ENCODE measurements at places on chromosomes 3 and 15.
A peak's percentile ranks its signal among the peaks of the same experiment; 100 is the strongest.

DNA sequence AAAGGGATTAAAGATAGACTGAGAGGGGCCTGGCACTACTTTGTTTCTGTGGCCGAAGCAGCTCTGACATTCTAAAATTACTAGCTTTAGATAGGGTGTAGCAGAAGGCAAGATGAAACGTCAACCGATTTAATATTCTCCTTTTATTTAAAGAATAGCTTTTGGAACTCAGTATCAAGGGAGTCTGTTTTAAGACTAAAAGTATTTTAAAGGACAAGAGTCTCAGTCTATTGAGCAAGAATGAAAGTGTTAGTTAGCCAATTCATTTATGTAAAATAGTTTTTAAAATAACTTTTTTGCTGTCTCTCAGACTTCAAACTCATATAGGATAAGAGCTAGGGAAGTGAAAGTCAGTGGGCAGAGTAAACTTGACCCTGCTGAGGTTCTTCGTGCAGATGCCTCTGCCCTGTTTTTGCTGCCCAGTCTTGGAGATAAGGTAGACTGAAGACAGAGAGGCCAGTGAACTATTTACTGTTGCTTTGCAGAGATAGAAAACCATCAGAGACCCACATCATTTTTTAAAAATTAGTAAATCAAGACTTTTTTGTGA, 1090.9 kb downstream of the ROBO2 start:
- DNase-seq, result no peak

GRCh38 chr15:45157974-45158373, 28.2 kb downstream of the DUOX1 start:
- DNase-seq, result no peak

- peak; percentile 61 for DNase-seq
Measured at GRCh38 chr3:113210604-113211329, 590 bp upstream of the BOC start.

DNA sequence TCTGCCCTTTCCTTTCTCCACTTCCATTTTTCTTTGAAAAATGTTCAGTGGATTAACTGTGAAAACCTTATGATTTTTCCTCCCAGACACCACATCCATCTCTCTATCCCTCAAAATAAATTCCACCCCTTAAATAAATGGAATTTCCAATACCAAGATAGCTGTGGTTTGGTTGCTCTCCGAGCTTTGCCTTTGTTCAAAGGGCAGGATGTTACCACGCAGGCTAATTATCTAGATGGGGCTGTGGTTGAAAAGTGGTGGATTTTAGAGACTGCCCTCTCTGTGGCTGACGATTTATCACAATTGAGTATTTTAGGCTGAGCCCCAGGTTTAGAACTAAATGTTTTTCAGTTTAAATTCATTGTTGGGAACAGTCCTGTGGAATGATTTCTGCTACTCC, 36.9 kb upstream of the CMSS1 start:
- DNase-seq, result no peak

- no peak for DNase-seq
Measured at GRCh38 chr3:188319569-188319968, 165.6 kb downstream of the LPP start.

GRCh38 chr3:39203860-39204259, 11.5 kb upstream of the XIRP1 start:
- DNase-seq, result no peak

DNA sequence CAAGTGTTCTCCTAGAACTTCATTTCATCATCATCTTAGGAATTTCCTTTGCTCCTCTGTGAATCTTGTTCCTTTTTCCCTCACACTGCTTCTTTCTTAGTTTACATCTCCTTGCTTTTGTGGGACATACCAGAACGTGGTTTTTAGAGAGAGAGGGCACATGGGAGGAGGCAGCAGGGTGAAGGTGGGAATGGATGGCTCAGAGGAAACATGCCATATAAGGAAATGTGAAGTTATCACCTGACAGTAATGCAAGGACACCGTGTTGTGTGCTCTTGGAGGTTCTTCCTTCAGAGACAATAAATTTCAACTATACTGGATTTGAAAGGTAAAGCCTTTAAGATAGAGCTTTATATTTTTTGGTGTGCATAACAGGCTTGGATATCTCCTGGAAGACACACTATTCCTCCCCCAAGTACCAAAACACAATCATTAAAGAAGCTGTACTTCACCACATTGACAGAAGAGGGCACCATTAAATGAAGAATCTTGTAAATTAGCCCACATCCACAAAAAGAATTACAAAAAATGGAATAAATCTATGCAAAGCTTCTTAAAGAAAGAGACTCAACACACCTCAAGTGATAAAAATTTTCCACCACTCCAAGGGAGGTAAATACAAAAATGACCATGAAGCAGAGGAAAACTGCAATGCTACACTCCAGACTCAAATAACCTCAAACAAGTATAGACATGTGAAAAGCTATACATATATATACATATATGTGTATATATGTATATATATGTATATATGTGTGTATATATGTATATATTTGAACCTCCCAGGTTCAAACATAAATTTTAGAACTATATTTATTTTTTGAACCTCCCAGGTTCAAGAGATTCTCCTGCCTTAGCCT, 26.1 kb downstream of the RPL39L start:
- no peak for DNase-seq

DNA sequence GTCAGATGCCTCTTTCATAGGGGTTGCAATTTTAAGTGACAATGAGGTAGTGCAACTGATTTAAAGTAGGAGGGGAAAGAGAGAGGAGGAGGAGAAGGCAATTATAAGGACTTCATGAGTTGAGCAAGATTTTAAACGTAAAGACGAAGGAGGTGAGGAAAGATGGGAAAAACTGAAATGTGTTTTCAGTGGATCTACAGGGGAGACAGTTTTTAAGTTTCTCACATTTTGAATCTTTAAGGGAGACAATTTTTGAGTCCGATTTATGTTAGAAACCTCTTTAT, 68.7 kb upstream of the LIMD1 start:
- DNase-seq, result no peak

DNA sequence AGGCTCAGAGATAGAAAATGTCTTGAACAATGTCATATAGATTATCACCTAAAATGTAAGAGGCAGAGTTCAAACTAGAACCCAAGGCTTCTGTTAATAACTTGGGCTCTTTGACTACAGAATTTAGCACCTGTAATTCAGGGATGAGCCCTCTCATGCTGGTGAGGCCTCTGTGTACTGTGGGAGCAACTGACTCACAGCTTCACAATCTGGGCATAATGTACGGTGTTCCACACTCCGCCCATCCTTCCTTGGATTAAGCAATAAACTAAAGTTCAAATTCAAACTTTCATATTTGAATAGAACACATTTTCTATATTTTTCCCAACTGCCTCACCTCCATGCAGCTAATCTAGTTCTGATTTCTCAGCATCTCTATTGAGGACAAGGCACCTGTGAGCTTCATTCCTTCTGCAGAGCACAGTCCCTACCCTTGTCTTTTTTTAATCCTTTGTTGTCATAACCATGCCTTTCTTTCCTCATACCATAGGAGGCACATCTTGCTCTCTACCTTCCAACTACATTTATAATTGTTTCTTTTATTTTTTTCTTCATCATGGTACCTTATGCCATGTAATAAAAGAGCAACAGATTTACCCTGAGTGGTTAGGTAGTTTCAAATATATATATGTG, 392.1 kb downstream of the NLGN1 start:
- no peak for DNase-seq

- DNase-seq, result no peak
Measured at GRCh38 chr15:75561888-75562287, 17.2 kb downstream of the PTPN9 start.

DNA sequence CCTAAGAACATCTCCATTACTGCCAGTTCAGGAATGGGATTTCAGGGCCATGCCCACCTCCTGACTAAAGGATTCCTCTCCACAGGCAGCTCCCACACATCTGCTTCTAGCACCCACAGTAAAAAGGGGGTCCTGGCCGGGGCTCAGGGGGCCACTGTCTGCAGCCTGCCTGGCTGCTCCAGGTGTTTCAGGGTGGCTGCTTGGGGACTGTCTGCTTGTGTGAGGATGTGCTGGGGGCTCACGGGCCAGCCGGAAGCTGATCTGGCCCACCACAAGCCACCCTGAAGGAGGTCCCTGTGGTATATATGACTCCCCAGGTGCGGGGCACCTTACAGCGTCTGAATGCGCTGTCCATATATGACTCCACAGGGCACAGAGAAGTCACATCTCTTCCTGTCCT, 135.4 kb downstream of the NSMCE3 start:
- peak; percentile 5 for DNase-seq

DNA sequence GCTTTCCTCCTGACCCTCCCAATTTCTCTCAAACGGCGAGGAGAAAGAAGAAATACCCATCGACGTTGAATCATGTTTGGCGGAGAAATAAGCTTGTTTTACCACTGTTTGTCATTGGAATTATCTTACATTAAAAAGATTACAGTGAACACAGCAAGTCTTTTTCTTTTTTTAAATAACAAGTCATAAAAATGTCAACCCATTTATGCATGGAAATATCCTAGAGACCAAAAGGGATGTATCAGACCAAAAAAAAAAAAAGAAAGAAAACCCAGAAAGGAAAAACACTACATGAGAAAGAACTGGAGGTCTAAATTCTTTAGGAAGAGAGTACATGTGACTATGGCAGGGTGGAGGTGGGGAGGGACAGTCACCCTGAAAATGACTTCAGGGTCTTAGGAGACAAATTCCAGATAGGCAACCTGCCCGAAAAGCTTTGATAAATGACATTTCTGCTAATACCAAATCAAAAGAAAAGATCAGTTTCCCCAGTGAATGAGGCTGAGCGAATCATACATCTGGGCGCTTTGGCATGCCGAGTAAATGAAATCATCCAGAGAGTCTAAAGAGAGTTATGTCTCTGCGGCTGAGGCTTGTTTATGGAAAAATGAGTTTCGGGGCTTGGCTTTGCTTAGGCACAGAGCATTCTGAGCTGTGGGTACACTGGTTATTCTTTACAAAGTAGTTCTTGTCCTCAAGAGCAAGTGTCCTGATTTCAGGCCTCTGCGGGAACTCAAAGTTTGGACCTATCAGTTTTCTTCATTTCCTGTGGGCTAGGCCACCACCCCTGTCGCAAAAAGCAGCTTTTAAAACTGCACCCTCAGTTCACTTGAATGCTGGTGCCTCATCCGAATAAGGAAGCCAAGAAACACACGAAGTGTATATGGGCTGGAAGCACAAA, 110.1 kb upstream of the TGFBR2 start:
- peak; percentile 61 for DNase-seq

DNA sequence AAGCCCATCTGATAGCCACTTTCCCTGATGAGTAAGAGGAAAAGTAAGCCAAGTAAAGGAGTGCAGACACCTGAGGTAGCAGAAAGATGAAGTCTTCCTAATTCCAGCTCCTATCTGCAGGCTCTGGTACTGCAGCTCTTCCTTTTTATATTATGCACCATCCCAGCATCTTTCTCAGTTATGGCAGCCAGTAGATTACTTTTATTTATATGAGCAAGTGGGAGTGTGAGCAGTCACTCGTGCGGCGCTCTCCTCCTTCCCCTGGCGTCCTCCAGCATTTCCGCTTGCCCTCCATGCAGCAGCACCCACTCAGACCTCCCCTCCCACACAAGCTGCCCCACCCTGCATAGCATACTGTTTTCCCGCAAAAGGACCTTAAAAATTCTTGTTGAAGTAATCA, 465.9 kb upstream of the DPPA4 start:
- no peak for DNase-seq

DNA sequence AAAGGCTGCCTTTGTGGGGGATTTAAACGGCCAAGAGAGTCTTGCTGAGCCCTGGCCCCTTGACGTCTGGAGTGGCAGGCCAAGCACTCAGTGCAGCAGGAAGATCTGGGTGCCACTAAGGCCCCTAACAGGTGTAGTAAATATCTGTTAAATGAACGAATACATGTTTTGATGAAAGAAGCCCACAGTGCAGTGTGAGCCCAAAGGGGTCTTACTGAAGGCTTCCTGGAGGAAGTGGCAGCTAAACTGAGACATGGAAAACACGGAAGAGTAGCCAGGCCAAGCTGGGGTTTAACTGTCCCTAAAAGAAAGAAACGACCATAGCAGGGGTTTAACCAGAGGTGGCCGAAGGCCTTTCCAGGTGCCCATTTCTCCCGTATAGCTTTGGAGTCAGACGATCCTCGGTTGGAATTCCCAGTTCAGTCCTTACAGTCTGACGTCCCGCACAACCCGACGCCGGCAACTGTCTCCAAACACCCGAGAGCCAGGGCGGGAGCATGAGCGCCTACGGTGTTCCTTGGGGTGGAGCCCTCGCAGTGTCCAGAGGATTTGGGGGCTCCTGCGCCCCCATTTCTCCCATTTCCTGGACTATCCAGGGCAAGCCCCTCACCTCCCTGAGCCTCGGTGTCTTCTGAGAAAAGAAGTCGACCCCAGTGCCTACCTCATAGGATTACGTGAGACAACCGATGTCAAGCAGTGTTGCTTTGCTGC, 910 bp upstream of the ABHD6 start:
- no peak for DNase-seq

- DNase-seq, result no peak
Measured at GRCh38 chr15:37103475-37104423, 3.4 kb upstream of the MEIS2 start.

- no peak for DNase-seq
Measured at GRCh38 chr3:188147782-188148181, 6.2 kb upstream of the LPP start.

- peak; percentile 2 for DNase-seq
Measured at GRCh38 chr3:13705702-13706280, 156.9 kb downstream of the FBLN2 start.

DNA sequence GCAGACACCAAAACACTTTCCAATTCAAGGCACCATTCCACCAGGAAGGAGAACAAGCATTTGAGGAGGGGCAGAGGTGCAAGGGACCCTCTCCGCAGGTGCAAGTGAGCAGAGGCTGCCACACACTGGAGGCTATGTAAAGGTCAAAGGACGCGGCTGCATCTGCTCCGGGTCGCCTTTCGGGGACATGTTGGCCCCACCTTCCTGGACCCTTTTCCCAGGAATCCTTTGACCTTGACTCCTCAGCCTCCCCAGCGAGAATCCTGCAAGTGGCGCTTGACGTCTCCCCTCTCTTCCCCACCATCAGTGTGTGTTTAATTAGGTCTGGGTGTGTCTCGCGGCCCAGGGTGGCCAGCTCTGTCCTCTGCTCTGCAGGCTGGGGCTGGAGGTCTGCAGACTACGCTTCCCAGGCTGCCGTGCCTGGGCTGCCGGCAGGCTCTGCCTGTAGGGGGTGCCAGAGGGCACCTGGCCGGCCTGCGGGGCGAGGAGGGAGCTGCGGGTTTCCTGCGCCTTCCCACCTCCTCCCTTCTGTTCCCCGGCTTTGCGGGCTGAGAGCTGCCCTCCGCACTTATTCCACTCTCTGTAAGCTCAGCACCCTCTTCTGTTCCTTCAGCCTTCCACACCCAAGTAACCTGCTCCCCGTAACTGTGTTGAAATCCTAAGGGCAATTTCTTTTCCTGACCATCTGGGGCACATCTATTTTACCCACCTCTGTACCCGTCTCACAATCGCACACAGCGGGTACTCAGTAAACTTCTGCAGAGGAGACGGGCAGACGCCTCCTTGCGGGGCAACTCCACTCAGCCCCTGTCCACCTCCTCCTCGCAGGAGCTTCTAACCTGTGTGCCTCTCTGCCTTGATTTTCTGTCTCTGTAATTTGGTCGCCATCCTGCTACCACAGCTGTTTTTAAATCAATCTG, 129.8 kb downstream of the NSMCE3 start:
- peak; percentile 67 for DNase-seq

All from right hindlimb (tissue), 1 donor.